ENCODE measurements at places on chromosomes 7 and 10.

DNA sequence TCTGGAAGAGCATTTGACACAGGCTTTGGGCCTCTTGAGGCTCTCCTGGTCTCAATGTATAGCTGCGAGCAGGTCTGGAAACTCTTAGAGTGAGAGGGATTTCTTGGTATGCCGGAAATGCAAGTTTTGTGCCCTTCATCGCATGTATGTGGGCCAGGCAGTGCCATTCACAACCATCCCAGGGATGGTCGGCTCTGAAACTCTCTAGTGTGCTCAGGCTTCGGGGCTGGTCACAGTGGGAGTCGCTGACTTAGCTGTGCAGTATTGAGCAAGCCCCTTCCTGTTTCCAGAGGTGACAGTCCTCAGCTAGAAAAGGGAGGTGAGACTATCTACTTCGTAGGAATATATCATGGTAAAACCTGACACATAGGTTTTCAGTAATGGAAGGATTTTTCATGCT lies 2.0 kb upstream of the AOAH start:
- no peak for DNase-seq

- DNase-seq = no peak
Observed at GRCh38 chr10:118564114-118564513, 31.3 kb downstream of the PRLHR start.

DNA sequence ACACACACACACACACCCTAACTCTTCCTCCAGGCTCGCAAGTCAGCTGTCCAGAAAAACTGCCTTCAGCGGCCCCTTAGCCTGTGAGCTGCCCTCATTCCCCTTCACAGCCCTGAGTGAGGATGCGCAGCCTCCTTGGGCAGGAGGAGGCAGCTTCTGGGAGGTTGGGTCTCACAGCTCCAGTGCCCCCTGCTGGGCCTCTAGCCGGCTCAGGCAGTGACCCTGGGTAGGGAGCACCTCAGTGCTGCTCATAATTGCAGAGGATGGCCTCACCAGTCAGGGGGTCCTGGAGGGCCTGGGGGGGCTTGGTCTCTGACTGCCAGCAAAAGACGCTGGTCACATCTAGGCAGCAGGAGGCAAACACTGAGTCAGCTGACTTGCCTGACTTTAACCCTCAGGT lies 43.7 kb downstream of the ZNF273 start:
- no peak for DNase-seq

DNA sequence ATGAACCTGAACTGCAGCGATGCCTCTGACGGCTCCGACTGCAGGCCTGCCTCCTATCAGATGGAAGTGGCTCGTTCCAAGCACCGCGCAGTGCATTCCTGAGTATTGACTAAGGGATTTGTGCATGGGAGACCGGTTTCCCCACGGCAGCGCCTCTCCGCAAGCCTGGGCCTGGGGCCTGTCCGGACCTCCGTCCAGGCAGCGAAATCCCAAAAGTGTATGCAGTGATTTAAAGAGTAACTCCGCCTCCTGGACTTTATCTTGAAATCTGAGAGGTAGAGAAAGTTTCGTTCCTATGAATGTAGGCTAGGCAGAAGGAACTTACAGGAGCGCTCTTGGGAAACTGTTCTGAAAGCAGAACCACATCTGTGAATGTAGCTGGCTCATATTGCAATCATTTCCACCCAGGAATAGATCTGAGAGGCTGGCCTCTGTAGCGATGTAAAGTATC lies 106.2 kb upstream of the CELF2 start:
- no peak for DNase-seq

- DNase-seq = peak; percentile 34
Observed at GRCh38 chr10:76036111-76036940, 604.9 kb downstream of the LRMDA start.

Measured in NCI-H2171 treated with DMSO at 0.1 percent for 48 hours (cell line).